Psoas muscle (tissue), 8 donors: ENCODE measurements at places on chromosomes 13 and 19.
A peak's percentile ranks its signal among the peaks of the same experiment; 100 is the strongest.

DNA sequence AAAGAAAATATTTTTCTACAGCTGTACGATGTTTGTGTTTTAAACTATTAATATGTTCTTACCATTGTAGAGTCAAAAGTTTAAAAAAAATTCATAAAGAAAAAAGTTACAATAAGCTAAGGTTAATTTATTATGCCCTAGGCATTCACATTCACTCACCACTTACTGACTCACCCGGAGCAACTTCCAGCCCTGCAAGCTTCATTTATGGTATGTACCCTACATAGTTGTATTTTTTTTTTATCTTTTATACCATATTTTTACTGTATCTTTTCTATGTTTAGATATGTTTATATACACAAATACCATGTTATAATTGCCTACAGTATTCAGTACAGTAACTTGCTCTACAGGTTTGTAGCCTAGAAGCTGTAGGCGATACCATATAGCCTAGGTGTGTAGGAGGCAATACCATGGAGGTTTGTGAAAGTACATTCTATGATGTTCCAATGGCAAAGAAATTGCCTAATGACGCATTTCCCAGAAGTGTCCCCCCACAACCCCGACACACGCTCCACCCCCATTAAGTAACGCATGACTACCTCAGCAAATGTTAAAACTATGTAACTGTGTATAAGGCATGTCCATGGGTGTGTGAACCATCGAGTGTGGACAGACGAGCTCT is 60.4 kb downstream of the SLITRK6 start:
- DNase-seq, result no peak

- DNase-seq, result no peak
These were observed 109.1 kb upstream of the TRPC4 start for GRCh38 chr13:37978680-37979079.

GRCh38 chr13:98313922-98314292 is 136.8 kb upstream of the RNF113B start:
- no peak for DNase-seq

DNA sequence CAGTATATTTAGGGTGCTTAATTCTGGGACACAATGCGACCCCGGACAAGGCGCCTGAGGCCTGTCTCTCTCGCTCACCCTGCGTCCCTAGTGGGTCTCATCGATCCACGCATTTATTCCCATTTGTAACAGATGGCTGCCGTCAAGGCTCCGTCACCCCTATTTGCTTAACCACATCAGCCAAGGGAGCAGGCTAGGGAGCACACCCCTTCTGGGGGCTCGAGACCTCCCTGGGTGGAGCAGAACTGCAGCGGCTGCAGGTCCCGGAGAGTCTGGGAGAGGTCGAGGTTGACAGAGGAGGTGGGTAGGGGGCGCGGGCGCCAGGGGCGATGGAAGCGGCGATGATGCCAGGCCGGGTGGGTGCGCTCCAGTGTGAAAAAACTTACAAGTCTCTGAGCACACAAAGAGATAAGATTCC is 507 bp downstream of the ALG5 start:
- DNase-seq, result peak; percentile 57

- DNase-seq, result no peak
These were observed 350.6 kb downstream of the LIG4 start for GRCh38 chr13:107864543-107865317.

DNA sequence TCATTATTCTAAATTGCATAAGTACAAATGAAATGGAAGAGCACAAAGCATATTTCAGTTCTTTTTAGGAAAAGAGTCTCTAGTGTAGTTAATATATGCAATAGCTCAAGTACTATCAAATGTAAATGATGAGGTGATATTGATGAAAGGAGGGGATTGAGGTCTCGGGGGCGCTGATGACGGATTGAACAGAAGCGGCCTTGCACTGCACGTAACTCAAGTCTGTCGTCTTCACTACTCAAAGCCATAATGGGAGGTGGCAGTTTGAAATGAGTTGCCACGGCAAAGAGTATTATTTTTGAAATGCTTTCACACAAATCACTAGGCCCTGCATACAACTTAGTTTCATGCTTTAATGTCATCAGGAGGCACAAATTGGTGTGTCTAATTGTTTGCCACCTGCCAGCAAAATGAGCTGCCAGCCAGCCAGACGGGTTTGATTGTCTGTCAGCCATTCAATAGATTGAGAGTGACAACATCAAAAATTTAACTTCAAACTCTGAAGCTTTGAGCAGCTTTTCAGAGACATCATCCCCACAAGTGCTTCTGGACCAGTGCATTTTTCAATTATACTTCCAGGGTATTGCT is 256.6 kb downstream of the NBEA start:
- DNase-seq, result no peak

GRCh38 chr13:65937251-65937650 is 1292.9 kb downstream of the PCDH9 start:
- DNase-seq, result no peak

DNA sequence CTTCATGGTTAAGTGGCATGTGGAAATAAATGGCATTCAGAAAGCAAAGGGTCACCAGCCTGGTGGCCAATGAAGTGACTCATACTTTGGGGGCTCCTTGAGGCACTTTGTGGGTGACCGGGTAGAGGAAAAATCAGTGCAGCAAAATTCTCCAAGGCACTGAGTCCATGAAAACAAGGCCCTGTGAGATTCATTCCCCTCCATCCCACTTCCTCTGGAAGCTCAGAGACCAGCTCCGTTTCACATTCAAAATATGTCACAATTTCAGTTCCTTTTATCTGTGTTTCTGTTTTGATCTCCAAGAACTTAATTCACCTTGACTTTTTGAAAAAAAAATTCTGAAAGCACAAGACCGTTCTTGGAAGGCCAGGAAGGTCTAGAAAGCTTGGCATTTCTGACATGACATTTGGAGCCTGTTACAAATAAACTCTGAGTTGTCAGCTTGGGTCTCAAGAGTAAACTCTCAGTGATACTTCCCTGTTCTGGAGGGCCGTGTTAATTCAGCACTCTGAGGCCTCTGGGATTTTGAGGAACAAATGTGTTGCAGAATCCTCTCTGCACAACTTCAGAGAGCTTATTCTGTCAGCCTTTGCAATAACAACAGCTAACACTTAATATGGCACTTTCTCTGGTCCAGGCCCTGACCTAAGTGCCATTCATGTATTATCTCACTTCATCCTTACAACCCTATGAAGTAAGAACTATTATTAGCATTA is 6.8 kb downstream of the CYSLTR2 start:
- DNase-seq, result no peak

- no peak for DNase-seq
These were observed 264.2 kb upstream of the EDNRB start for GRCh38 chr13:78182813-78183212.
